Osteocyte (in vitro differentiated cells): ENCODE measurements at places on chromosomes 1 and 21. TPM values are rescaled to one million over a fixed set of nuclear protein-coding genes. Genes with fewer than 3 reads are reported as not detected.

ABCG1 gene
- total RNA-seq, result 16.5 TPM in 2 replicates

REN gene
- not detected in 2 replicates for total RNA-seq

DNA sequence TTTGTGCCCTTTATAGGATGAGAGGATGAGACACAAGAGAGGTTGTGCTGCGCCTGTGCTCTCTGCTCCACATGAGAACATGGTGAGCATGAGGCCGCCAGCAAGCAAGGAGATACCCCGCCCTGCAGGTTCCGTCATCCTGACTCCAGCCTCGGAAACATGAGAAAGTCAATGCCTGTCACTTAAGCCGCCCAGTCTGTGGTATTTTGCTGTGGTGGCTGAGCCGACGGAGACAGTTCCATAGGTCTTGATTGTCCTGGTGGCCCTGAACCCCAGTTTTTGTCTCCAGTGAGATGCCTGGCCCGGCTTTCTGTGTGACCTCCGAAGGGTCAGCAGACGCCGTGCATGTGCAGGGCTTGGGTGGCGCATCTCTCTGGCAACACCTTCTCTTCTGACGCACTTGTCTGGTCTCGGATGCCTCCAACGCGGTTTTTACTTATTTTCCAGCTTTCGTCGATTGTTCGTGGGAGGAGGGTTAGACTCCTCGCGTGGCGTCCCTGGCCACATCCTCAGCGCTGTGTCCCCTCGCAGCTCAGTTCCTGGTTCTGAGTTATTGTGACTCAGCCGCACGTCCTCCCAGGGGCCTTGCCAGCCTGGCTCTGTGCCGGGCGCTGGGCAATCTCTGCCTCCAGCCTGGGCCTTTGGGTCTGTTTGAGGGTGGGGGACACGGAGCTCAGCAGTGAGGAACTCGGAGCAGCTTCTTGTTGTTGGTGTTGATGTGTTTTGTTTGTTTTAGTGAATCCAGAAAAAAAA lies 70.0 kb downstream of the FAAP20 start:
- DNase-seq, result no peak
- H3K27ac ChIP-seq, result no peak overlapping the region
- H3K36me3 ChIP-seq, result no peaks in the 10 kb centered on the region
- H3K4me3 ChIP-seq, result no peak overlapping the region
- H3K4me1 ChIP-seq, result no peaks in the 10 kb centered on the region
- no peaks in the 10 kb centered on the region for H3K27me3 ChIP-seq

PLEKHN1 gene
- 0.21 TPM in 2 replicates for total RNA-seq

ETV3L gene
- total RNA-seq, result not detected in 2 replicates

- peaks cover 3% of the 10 kb centered on the region for H3K4me1 ChIP-seq
- no peak for DNase-seq
Measured at GRCh38 chr1:3145532-3146325, 76.7 kb downstream of the PRDM16 start.

DNA sequence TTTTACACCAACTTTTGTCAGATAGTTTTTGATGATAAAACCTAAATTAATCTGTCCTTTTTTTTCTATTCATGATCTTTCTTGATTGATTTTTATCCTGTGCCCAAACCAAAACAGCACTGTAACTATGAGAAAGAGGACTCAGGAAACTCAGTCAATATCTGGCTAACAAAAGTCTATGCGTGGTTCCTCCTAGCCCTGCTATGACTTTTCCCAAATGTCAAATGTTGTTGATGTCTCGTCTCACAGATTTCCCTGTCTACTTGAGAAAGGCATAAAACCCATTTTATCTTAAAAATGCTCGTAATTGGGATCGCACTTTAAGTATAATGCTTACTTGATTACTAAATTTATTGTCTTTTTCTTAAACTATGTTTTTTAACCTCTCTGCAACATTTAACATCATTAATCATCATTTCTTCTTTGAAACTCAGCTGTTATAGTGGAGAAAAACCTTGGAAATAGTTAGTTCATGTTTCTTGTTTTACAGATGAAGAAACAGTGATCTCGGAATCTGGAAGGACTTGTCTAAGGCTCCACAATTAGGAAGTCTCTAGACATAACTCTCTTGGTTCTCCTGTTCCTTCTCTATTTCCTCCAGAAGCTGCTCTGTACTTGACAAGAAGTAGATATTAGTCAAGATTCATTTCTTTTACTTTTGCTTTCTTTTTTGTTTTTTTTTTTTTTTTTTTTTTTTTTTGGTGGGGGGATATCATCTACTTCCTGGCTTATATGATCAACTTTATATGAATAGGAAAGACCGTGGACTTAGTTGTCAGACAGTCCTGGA lies 26.2 kb upstream of the PTPRC start:
- DNase-seq, result no peak
- H3K36me3 ChIP-seq, result no peaks in the 10 kb centered on the region
- H3K27ac ChIP-seq, result no peak overlapping the region
- peaks cover 20% of the 10 kb centered on the region for H3K4me1 ChIP-seq
- no peaks in the 10 kb centered on the region for H3K27me3 ChIP-seq

- H3K4me1 ChIP-seq, result no peaks in the 10 kb centered on the region
- no peak for DNase-seq
- H3K36me3 ChIP-seq, result no peaks in the 10 kb centered on the region
- no peak overlapping the region for H3K27ac ChIP-seq
- no peak overlapping the region for H3K4me3 ChIP-seq
Measured at GRCh38 chr1:200954434-200954833, 59.7 kb downstream of the INAVA start.

DNA sequence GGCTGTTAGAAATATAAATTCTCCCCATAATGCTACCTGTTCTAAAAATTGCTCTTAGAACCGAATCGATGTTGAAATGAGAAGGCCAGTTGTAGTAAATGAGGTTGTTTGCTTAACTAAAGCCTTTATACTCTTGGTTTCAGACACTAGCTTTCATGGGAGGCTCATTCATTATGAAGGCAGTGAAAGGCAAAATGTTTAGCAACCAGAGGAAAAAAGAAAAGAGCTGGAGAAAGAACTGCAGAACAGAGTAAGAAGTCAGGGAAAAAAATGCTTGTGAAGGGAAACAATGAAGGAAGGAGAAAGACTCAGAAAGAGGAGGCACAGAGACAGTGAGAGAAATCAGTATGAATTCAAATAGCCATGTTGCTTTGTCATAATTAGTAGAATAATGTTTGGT lies 128.2 kb downstream of the ATP5PO start:
- no peak overlapping the region for H3K27ac ChIP-seq
- no peaks in the 10 kb centered on the region for H3K27me3 ChIP-seq
- peaks cover 24% of the 10 kb centered on the region for H3K4me1 ChIP-seq

DNA sequence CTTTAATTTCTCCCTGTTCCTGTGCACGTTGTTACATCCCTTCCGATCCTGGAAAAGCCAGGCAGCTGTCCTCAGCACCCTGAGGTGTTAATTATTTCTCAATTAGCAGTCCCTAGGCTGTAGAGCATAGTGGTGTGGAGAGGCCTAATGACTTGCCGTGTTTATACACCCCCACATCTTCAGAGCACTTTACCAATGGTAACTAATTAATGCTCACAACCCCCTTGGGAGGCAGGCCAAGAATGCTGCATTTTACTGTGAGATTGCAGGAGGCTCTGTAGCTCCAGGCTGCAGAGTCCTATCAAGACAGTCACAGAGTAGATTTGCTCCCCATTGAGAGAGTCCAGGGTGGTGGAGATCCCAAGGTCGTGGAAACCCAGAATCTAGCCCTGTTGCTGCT lies 2.4 kb upstream of the PARS2 start:
- H3K36me3 ChIP-seq, result no peaks in the 10 kb centered on the region
- no peak overlapping the region for H3K27ac ChIP-seq
- H3K4me3 ChIP-seq, result no peak overlapping the region
- H3K4me1 ChIP-seq, result peaks cover 13% of the 10 kb centered on the region

FALEC gene
- not detected in 2 replicates for total RNA-seq

- H3K27me3 ChIP-seq, result peaks cover 28% of the 10 kb centered on the region
- no peak overlapping the region for H3K4me3 ChIP-seq
- no peaks in the 10 kb centered on the region for H3K36me3 ChIP-seq
- DNase-seq, result peak; percentile 64
- peaks cover 5% of the 10 kb centered on the region for H3K4me1 ChIP-seq
- H3K27ac ChIP-seq, result no peak overlapping the region
Measured at GRCh38 chr1:228876187-228876586, 140.9 kb downstream of the RHOU start.

DNA sequence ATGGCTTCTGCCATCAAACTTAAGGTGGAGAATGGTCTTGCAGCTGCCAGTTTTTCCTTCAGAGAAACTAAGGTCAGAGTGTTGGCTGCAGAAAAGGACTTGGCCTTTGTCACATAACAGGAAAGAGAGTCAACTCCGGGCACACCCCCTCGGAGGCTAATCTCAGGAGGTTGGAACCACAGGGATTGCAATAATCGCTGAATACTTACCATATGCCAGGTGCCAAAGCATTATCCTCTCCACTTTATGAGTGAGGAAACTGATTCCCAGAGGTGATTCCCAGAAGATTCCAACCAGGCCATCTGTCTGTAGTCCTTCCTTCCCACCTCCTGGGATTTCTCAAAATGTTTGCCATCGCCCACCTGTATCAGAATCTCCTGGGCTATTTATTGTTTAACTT lies 54.0 kb downstream of the LACTBL1 start:
- H3K27ac ChIP-seq, result no peak overlapping the region
- no peak for DNase-seq
- peaks cover 11% of the 10 kb centered on the region for H3K4me1 ChIP-seq
- peaks cover 2% of the 10 kb centered on the region for H3K27me3 ChIP-seq
- H3K4me3 ChIP-seq, result no peak overlapping the region

DNA sequence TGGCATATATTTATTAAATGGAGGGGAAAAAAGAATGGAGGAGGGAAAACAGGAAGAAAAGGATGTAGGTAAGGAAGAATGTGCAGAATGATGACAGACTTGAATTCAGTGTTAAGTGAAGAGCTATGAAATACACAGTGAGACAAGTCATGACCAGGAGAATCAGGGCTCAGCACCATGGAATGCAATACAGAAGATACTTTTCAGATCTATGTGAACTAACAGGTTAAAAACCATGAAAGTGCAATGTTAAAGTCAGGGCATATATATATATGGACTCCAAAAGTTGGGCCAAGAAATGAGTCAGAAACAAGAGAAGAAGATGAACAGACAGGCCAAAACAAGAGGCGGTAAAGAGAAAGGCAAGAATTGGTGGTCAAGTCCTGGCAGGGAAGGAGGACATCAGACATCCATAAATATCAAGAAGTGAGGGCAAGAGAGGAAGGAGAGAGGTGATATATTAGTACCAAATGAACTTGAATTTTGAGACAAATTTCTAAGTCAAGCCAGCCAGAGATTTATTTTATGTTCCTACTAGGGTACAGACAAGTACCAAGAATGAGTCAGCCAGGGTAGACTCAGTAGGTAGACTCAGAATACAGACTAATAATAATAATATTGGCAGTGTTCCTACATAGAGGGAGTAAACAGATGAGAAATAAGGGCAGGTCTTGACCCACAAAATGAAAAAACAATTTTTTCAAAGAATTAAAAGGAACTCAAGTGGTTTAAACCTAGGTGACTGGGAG lies 39.5 kb upstream of the MCOLN3 start:
- no peaks in the 10 kb centered on the region for H3K36me3 ChIP-seq
- H3K27me3 ChIP-seq, result peaks cover 40% of the 10 kb centered on the region
- H3K4me1 ChIP-seq, result no peaks in the 10 kb centered on the region

LRRC41 gene
- 90.7 and 93.4 TPM in 2 replicates for total RNA-seq

- no peak overlapping the region for H3K27ac ChIP-seq
- DNase-seq, result no peak
- peaks cover 2% of the 10 kb centered on the region for H3K36me3 ChIP-seq
- no peaks in the 10 kb centered on the region for H3K27me3 ChIP-seq
- no peak overlapping the region for H3K4me3 ChIP-seq
Measured at GRCh38 chr1:198966519-198966918, 327.7 kb downstream of the PTPRC start.

TRPM2 gene
- total RNA-seq, result not detected in 2 replicates

- H3K27me3 ChIP-seq, result peaks cover 49% of the 10 kb centered on the region
- DNase-seq, result no peak
- no peak overlapping the region for H3K27ac ChIP-seq
- H3K4me3 ChIP-seq, result no peak overlapping the region
- H3K4me1 ChIP-seq, result no peaks in the 10 kb centered on the region
Measured at GRCh38 chr1:75126611-75127101, 7.5 kb upstream of the LHX8 start.

DNA sequence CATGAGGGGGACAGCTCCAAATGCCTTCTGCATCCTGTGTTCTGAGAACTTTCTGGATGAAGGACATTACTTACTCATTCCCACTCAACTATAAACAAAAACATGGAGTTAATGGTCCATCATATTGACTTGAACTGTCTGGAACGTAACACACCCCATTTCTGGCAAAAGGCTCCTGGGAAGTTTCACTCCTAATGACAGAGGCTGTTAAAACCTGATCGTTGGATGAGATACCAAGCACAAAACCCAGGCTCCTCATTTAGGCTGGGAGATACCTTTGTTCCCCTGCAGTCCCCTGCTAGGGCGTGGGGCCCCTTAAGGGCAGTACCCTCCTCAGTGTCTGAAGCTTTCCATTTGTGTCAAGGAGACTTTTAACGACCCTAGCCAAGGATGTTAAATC lies 78.9 kb downstream of the RHOU start:
- H3K36me3 ChIP-seq, result no peaks in the 10 kb centered on the region
- H3K4me3 ChIP-seq, result no peak overlapping the region
- H3K27me3 ChIP-seq, result peaks cover 16% of the 10 kb centered on the region
- peak; percentile 30 for DNase-seq
- H3K4me1 ChIP-seq, result peaks cover 4% of the 10 kb centered on the region

GRCh38 chr1:187051618-187052232 lies 223.0 kb downstream of the PLA2G4A start:
- H3K27me3 ChIP-seq, result peaks cover 13% of the 10 kb centered on the region
- H3K4me3 ChIP-seq, result no peak overlapping the region
- no peak for DNase-seq
- no peak overlapping the region for H3K27ac ChIP-seq
- H3K36me3 ChIP-seq, result no peaks in the 10 kb centered on the region
- no peaks in the 10 kb centered on the region for H3K4me1 ChIP-seq

DNA sequence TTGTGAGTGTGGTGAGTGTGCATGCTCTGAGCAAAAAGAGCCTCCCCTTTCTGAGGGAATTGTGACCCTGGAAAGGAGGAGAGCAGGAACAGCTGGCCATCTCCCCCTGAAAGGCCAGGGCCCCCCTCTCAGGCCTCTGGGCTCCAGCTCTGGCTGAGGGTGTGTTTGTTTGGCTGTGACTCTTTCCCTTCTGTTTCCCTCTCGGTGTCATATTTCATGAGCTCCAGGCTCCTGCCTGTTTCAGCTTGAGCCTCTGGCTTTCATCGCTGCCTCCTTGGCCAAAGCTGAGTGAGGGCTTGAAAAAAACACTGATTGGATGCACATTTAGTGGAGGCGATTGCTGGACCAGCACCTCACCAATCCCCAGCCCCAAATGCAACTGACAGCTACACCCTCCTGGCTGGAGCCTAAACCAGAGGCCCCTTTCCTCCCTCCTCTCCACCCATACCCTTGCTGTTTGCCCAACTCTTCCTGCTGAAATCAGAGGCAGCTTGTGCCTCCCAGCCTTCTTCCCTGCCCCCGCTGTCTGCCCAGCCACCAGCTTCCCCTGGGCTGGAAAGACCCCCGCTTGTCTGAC lies 64.1 kb downstream of the DDR2 start:
- H3K36me3 ChIP-seq, result peaks cover 2% of the 10 kb centered on the region
- no peaks in the 10 kb centered on the region for H3K27me3 ChIP-seq
- peak; percentile 86 for DNase-seq
- peak overlapping the region; percentile 95 for H3K27ac ChIP-seq
- peaks cover 68% of the 10 kb centered on the region for H3K4me1 ChIP-seq

C8A gene
- total RNA-seq, result not detected in 2 replicates

- peak overlapping the region; percentile 100 for H3K27ac ChIP-seq
- H3K4me3 ChIP-seq, result peak overlapping the region; percentile 99
- H3K4me1 ChIP-seq, result peaks cover 28% of the 10 kb centered on the region
- no peaks in the 10 kb centered on the region for H3K27me3 ChIP-seq
Measured at GRCh38 chr21:25735646-25736597, 1.1 kb downstream of the GABPA start.
